Thoracic aorta (tissue), 2 donors: ENCODE measurements at places on chromosomes 2 and 18. TPM values are rescaled to one million over a fixed set of nuclear protein-coding genes. Genes with fewer than 3 reads are reported as not detected.

GRCh38 chr2:127428815-127429109 is 10.5 kb downstream of the PROC start:
- no peaks in the 10 kb centered on the region for H3K27me3 ChIP-seq
- no peaks in the 10 kb centered on the region for H3K36me3 ChIP-seq
- H3K4me3 ChIP-seq, result no peak overlapping the region
- H3K27ac ChIP-seq, result no peak overlapping the region
- peaks cover 2% of the 10 kb centered on the region for H3K4me1 ChIP-seq

DNA sequence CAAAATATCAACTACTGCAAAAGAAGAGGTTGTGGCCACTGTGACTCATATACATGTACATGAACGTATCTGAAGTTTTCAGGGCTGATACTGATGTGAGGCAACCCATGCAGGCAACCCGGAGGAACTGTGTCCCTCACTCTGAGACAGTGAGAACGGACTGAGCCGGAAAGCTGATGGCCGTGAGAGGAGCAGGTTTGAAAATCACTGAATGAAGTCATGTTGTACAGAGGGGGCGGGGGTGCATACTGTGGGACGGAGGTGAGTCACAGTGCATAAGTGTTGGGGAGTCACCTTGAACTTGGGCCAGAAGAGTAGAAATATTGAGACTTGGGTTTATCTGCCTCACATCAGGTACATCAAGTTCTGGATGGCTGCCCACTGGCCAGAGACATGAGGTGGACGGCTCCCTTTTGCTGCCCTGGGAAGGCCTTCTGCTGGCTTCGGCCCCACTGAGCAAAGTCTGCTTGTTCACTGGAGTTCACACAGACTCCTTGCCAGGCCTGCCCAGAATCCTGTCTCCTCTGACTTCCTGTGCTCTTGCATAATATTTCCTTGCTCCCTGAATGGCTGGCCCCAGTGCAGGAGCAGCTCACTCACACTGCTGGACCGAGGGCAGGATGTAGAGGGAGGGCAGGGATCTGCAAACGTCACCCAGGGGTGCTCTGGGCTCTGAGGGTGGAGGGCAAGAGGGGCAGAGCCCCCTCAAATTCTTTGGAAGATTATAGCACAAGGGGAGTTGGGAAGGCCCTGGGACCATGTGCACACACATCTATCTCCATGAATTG is 18.1 kb downstream of the EPAS1 start:
- H3K4me3 ChIP-seq, result peak overlapping the region; percentile 39
- H3K27me3 ChIP-seq, result no peaks in the 10 kb centered on the region
- peaks cover 72% of the 10 kb centered on the region for H3K4me1 ChIP-seq
- peak; percentile 93 for DNase-seq

DNA sequence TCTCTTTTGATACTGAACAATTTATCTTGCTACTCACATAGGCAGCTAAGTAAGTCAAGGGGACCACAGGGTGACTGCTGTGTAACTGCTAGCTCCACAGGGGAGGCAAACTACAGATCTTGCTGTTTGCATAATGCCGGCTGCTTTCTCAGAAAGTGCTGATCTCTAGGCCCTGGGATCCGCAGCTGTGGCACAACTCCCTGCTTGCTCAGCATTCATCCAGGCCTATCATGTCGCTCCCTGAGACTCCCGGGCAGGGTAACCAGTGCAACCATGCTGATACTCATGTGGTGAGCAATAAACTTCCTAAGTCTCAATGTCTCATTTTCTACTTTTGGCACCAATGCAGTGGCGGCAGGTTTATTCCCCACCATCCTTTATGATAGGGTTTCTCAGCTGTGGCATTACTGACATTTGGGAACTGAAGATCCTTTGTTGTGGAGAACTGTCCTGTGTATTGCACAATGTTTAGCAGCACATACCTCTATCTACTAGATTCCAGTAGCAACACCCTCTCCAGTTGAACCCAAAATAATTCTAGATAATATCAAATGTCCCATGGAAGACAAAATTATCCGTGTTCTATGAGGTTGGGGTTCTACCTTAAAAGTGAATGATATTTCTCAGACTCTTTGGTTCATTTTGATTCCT is 1101.3 kb downstream of the LRP1B start:
- no peak overlapping the region for H3K27ac ChIP-seq
- no peaks in the 10 kb centered on the region for H3K36me3 ChIP-seq
- H3K27me3 ChIP-seq, result no peaks in the 10 kb centered on the region
- DNase-seq, result no peak
- no peak overlapping the region for H3K4me3 ChIP-seq
- H3K4me1 ChIP-seq, result no peaks in the 10 kb centered on the region

DNA sequence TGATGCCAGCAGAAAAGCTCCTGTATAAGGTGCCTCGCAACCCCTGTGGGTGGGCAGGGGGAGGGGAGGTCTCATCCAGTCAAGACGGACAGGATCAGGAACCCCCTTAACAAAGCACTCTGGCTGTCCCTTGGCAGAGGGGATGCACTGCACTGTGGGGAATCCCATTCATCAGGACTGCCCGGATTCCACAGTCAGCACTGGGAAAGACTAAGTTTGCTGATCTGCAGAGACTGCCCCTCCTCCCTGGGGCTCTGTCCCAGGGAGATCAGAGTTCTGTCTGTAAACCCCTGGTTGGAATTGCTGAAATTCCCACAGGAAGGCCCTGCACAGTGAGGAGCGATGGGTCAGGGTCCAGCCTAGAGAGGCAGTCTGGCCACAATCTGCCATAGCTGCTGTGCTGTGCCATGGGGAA is 149.5 kb upstream of the RBBP8 start:
- H3K36me3 ChIP-seq, result no peaks in the 10 kb centered on the region
- no peak overlapping the region for H3K27ac ChIP-seq
- no peaks in the 10 kb centered on the region for H3K27me3 ChIP-seq
- no peak for DNase-seq

- H3K27me3 ChIP-seq, result no peaks in the 10 kb centered on the region
- H3K4me3 ChIP-seq, result no peak overlapping the region
- no peak overlapping the region for H3K27ac ChIP-seq
- no peaks in the 10 kb centered on the region for H3K36me3 ChIP-seq
Measured at GRCh38 chr2:143121079-143121478, 8.1 kb upstream of the ARHGAP15 start.

Gene CTLA4
- total RNA-seq, result not detected

- no peak overlapping the region for H3K27ac ChIP-seq
- H3K36me3 ChIP-seq, result no peaks in the 10 kb centered on the region
- H3K4me1 ChIP-seq, result peaks cover 5% of the 10 kb centered on the region
- H3K27me3 ChIP-seq, result no peaks in the 10 kb centered on the region
Measured at GRCh38 chr18:48963586-48964470, 13.1 kb upstream of the SMAD7 start.

GRCh38 chr2:45494275-45494977 is 116.6 kb downstream of the SRBD1 start:
- no peaks in the 10 kb centered on the region for H3K4me1 ChIP-seq
- no peaks in the 10 kb centered on the region for H3K36me3 ChIP-seq
- no peaks in the 10 kb centered on the region for H3K27me3 ChIP-seq
- DNase-seq, result no peak
- no peak overlapping the region for H3K4me3 ChIP-seq

- H3K4me1 ChIP-seq, result no peaks in the 10 kb centered on the region
- DNase-seq, result no peak
- H3K36me3 ChIP-seq, result no peaks in the 10 kb centered on the region
- H3K4me3 ChIP-seq, result no peak overlapping the region
- H3K27ac ChIP-seq, result no peak overlapping the region
Measured at GRCh38 chr2:109531896-109532727, 81.7 kb downstream of the SEPTIN10 start.

DNA sequence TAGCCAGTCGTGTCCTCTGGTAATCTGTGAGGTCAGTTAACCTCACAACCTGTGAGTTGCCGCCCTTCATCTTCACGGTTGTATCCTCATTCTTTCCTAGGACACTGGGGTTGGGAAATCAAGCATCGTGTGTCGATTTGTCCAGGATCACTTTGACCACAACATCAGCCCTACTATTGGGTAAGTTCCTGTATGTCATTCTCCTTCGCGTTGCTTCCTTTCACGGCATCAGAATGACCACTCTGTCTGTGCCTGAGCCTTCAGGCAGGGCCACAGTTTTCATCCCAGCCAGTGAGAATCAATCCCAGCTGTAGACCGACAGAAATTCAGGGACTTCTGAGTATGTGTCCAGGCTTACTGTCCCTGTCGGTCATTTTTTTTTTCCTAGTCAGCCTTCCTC is 67.1 kb downstream of the RAB31 start:
- H3K27ac ChIP-seq, result peak overlapping the region; percentile 32
- H3K4me1 ChIP-seq, result peaks cover 12% of the 10 kb centered on the region

Gene UPP2
- total RNA-seq, result not detected

GRCh38 chr18:22734791-22735627 is 198.1 kb upstream of the RBBP8 start:
- no peak overlapping the region for H3K27ac ChIP-seq
- no peak for DNase-seq
- H3K4me1 ChIP-seq, result peaks cover 15% of the 10 kb centered on the region

Gene OR6B2
- total RNA-seq, result not detected

Gene SNORC
- total RNA-seq, result 0.63 TPM

DNA sequence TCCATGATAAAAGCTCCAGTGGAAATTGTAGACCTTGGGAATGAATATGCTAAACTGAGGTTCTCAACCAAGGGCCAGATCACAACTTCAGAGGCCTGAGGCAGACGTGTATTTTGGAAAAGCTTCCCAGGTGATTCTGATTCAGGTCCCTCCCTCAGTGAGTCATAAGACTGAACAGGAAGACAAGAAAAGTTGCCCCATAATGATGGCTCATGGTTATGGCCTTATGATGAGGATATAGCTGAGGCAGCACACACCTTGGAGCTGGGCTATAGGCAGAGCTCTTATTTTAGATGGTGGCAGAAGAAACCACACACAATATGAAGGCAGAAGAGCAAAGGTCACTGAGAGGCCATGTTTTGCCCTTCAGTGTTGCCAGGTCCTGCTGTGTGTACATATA is 9.6 kb downstream of the ANTXR1 start:
- H3K36me3 ChIP-seq, result no peaks in the 10 kb centered on the region
- peaks cover 73% of the 10 kb centered on the region for H3K4me1 ChIP-seq
- H3K4me3 ChIP-seq, result no peak overlapping the region
- DNase-seq, result no peak
- H3K27ac ChIP-seq, result no peak overlapping the region

DNA sequence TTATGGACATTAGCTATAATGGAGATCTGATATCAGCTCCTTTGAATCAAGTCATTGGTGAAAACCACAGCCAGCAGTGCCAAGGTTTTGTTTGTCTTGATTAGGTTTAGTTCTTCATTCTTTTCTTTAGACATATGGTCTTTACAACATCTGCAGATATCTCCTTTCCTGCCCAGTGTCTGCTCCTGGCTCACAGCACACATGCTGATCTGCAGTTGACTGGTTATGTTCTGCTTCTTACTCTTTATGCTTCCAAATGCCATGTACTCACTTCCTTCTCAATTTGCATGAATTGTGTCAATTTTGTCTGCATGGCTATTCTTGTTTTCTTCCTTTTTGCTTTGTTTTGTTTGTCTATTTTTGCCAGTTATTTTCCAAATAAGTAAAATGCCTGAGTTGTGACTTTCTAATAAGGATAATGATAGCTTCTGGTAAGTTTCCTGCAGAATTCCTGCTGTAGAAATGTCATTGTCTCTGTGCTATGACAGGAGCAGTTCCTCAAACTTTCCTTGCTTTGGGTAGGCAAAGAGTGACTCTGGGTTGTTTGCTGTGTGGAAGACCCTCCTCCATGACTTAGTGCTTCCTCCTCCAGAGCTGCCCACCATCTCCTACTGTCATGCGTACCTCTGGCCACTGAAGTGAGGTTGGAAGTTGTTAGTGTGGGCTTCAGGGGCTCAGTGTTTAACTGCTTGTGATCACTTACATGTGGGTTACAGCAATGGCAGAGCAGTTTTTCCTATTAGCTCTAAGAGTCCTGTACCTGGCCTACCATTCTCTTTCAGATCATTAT is 8.2 kb downstream of the ARHGAP25 start:
- no peaks in the 10 kb centered on the region for H3K36me3 ChIP-seq
- H3K27ac ChIP-seq, result no peak overlapping the region
- no peak overlapping the region for H3K4me3 ChIP-seq
